ENCODE measurements at places on chromosomes 11 and 22. TPM values are rescaled to one million over a fixed set of nuclear protein-coding genes. Genes with fewer than 3 reads are reported as not detected.
A peak's percentile ranks its signal among the peaks of the same experiment; 100 is the strongest.

GRCh38 chr11:121933294-121933693 lies 182.7 kb downstream of the BLID start:
- H3K36me3 ChIP-seq: no peaks in the 10 kb centered on the region
- DNase-seq: no peak
- no peak overlapping the region for H3K4me3 ChIP-seq
- no peaks in the 10 kb centered on the region for H3K27me3 ChIP-seq
- no peak overlapping the region for H3K27ac ChIP-seq

DNA sequence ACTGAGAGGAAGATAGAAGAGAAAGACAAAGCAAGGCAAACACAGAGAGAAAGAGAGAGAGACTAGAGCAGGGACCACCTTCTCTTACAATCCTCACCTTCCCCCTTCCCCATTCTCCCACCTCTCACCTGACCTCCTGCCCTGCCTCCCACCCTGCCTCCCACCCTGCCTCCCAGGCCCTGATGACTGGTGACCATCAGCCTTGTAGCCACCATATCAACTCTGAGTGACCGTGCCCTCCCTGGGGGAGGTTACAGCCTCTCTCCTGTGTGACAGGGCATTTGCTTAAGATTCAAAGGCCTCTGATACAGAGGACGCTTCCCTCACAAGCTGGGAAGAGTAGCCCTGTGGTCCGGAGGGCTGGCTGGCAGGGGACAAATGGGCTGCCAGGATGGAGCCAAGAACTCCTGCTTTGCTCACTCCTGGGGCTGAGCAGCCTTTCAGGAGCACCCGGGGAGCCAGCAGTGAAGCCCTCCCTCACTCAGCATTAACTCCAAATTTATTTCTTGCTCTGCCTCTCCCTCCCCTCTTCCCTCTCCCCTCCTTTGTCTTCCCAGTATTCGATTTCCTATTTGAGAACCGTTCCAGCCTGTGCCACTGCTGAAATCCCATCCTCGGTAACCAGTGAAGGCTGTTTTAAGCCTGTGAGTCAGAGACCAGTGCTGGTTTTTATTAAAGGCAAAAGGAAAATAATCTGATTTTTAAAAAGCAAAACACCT lies 125.2 kb upstream of the SYT13 start:
- no peaks in the 10 kb centered on the region for H3K4me1 ChIP-seq
- H3K4me3 ChIP-seq: no peak overlapping the region
- no peak for DNase-seq
- no peaks in the 10 kb centered on the region for H3K27me3 ChIP-seq

MRGPRE gene
- 0.22 TPM for total RNA-seq

- no peaks in the 10 kb centered on the region for H3K36me3 ChIP-seq
- H3K27ac ChIP-seq: peak overlapping the region; percentile 15
- DNase-seq: no peak
- H3K27me3 ChIP-seq: no peaks in the 10 kb centered on the region
Measured at GRCh38 chr11:128504486-128504885, 82.9 kb downstream of the ETS1 start.

GRCh38 chr11:123601136-123601535 lies 53.3 kb downstream of the SCN3B start:
- no peaks in the 10 kb centered on the region for H3K4me1 ChIP-seq
- H3K4me3 ChIP-seq: no peak overlapping the region
- no peak overlapping the region for H3K27ac ChIP-seq
- no peaks in the 10 kb centered on the region for H3K27me3 ChIP-seq
- no peak for DNase-seq
- no peaks in the 10 kb centered on the region for H3K36me3 ChIP-seq

DNA sequence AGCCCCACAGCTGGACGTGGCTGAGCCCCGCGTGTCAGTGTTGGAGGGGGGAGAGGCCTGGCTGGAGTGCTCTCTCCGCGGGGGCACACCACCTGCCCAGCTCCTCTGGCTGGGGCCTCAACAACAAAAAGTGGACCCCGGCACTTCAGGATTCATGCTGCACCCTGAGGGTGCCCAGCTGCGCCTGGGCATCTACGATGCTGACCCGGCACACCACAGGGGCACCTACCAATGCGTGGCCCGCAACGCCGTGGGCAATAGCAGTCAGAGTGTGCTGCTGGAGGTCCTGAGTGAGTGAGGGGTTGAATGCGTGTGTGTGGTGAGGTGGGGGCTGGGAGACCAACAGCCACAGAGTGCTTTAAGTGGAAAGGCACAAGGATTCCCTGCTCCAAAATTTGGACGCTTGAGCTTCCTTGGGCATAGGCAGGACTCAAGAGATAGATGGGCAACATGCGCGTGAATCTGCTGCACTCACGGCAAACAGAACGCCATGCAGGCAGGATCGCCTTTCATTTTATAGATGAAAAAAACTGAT lies 7.6 kb downstream of the VSIG10L2 start:
- no peaks in the 10 kb centered on the region for H3K36me3 ChIP-seq
- no peaks in the 10 kb centered on the region for H3K4me1 ChIP-seq
- no peak for DNase-seq
- H3K27ac ChIP-seq: no peak overlapping the region

DNA sequence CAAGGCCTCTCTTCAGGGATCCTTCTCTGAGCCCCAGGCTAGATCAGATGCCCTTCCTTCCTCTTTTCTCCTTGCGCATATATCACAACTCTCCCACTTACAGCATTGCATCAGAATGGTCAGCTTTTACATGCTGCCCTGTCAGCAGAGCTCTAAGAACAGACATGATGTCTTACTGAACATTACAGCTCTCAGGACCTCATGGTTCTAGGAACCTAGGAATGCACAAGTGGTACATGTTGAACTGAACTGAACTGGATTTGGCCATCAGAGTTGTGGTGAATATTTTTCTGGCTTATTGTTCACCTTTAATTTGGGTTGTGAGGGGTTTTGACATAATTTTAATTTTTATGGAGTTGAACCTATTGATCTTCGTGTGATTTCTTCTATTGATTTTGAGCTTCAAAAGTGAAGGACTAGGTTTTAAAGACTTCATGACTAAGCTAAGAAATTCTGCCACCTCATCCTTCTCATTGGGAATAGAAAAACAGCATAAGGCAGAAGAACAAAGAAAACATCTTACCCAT lies 37.7 kb upstream of the SPON1 start:
- H3K4me1 ChIP-seq: peaks cover 9% of the 10 kb centered on the region
- no peak for DNase-seq
- H3K27ac ChIP-seq: no peak overlapping the region
- no peaks in the 10 kb centered on the region for H3K27me3 ChIP-seq

DNA sequence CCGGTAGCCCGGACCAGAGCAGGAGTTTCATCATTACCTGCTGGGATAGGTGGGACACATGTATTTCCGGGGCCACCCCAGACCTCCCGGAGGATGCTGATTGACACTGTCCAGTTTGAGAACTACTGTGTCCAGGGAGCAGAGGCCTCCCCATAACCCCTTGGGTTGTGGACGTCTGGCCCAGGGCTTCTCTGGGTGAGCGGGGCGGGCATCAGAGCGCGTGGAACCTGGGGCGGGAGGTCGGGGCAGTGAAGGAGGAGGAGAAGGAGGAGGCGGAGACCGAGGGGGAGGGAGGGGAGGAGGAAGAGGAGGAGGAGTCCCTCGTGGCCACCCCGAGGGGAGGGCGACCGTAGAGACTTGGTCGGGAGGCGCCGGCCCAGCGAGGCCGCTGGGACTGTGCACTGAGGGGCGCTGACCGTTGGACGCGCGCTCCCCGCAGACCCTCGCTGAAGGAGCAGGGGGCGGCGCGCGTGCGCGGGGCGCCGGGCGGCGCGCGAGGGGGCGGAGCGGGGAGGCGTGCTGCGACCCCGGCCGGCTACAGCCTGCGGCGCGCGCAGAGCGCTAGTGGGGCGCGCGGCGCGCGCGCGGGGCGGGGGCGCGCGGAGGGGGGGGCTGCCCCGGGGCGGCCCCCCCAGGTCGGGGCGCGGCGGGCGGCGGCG lies at the start of gene GRK3:
GRK3 (plus strand) TSS at position 356 of the 659 bp plus-strand sequence. CDS start 366 bp downstream, outside the sequence.
- no peaks in the 10 kb centered on the region for H3K36me3 ChIP-seq
- no peaks in the 10 kb centered on the region for H3K27me3 ChIP-seq
- no peaks in the 10 kb centered on the region for H3K4me1 ChIP-seq
- H3K4me3 ChIP-seq: peak within 1 kb of the TSS; percentile 74

- no peaks in the 10 kb centered on the region for H3K4me1 ChIP-seq
- DNase-seq: no peak
- no peak overlapping the region for H3K27ac ChIP-seq
- H3K36me3 ChIP-seq: no peaks in the 10 kb centered on the region
- no peak overlapping the region for H3K4me3 ChIP-seq
Measured at GRCh38 chr11:96614101-96614500, 224.3 kb downstream of the JRKL start.

CASP4 gene
- 60.3 TPM for total RNA-seq
